ENCODE measurements at places on chromosomes 3 and 15.
A peak's percentile ranks its signal among the peaks of the same experiment; 100 is the strongest.

- peak; percentile 59 for DNase-seq
These were observed 16.4 kb upstream of the ZNF609 start for GRCh38 chr15:64443747-64444621.

- no peak for DNase-seq
These were observed 44.6 kb upstream of the SMAD6 start for GRCh38 chr15:66657185-66658020.

GRCh38 chr3:129605203-129605921 lies 1.1 kb downstream of the PLXND1 start:
- DNase-seq: no peak

GRCh38 chr3:154690413-154690812 lies 260.4 kb upstream of the GPR149 start:
- DNase-seq: no peak

DNA sequence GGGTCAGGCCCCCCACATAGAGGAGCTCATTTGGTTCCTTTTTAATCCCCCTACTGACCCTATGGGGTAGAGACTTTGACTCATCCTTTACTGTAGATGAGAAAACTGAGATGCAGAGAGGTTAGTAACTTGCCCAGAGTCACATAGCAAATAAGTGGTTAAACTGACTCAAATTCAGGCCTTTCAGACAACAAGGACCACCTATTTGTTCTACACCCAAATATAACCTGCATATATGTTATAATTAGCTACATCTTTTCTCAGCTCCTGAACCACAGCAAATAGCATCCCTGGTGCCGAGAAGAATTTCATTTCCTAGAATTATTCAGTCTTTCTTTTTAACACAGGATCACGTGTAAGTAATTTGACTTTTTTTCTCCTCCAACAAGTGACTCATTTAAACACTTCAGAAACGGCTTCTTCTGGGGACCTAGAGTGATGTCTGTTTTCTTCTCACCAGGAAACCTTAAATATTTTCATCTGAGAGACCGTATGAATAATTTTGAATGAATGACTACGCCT lies 57.4 kb downstream of the MGLL start:
- no peak for DNase-seq

GRCh38 chr3:98596541-98597500 lies 3.4 kb upstream of the CPOX start:
- no peak for DNase-seq

DNA sequence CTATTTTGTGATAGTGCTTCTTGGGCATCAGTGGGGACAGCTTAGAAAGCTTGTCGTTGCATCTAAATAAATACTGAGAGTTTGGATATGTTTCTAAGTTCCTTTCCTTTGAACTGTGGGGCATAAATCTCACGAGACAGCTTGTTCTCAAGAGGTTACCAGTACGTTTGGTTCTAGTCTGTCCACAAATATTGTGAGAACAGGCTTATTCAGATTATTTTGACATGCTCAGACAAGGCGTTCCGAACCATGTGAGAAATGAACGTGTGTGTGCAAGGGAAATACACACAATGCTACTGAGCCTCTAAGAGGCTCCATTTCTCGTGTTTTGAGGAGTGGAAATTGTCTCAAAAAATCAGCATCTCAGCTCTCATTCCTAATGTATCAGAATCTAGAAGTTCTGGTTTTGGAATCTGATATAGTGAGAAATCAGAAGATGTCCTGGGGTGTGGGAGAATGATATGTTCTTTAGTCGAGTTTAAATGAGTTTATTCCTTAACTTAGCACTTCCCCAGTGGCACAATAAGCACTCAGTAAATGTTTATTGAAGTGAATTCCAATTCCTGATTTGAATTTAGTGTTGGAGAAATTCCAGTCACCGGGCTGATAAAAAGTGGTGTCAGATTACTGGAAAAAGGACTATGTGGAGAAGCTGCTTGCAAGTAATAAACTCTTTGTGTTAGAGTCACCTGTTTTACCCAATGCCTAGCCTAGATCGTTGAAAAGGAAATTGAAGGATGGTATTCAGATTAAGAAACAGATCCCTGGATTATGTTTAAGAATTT lies 481.5 kb downstream of the LPP start:
- DNase-seq: no peak

DNA sequence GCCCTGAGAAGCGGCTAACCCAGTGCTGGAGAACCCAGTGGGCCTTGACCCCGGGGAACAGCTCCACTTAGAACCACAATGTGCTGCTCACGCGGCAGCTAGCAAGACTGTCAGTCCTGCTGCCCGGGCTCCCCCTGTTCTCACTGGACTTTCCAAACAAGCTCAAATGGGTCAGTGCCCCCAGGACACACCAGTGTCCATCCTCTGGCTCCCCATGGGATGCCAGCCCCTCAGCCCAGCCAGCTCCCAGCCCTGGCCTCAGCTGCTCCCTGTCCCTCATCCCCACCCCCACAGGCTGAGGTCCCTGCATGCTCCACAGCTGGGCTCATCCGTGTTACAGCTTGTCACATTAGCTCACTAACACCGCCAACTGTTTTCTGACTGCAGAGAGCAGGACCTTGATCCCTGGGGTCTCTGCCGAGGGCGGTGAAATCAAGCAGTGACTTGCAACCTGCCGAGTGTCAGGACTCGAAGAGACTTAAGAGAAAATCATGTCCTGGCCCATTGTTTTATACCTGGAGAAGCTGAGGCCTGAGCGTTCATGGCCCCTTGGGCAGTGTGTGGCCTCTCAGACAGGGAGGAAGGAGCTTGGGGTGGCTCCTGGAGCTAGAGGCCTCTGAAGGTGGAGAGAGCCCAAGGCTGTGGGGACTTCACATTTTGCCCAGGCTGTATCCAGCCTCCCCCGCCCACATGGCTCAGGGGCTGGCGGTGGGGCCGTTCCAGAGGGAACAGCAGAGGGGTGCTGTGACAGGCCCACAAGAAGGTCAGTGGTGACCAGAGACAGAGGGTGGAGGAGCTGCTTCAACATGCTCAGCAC lies 157.5 kb downstream of the MEGF11 start:
- DNase-seq: no peak

DNA sequence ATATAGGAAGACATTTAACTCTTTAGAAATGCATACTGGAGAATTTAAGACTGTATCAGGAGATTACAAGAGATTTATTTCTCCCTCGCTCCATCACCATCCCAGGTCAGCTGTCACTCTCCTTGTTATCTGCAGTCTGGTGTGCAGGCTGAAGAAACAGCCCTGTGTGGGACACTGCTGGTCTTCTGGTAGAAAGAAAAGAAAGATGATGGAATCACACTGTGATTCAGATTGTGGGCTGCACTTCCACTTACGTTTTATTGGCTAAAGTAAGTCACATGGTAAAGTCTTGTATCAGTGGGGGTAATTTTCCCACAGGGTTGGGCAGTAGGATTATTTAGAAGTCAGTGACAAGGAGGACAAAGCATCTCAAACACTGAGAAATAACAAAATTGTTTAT lies 18.1 kb upstream of the ATP1B3 start:
- no peak for DNase-seq

DNA sequence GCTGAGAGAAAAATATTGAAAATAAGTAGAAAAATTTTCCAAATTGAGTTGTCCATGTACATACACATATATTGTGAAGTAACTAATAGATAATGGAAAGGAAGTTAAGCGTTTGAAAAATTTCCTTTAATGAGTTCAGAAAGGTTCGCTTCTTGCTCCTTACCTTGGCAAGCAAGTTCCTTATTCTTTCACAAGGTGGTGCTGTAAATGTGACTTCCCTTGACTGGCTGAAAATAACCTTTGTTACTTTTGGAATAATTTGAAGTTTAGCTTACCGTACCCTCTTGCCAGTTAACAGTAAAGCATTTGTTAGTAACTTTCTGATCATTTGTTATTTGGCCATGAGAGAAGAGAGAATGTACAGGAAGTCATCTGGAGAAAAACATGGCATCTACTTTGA lies 41.6 kb downstream of the PYDC2 start:
- DNase-seq: no peak

DNA sequence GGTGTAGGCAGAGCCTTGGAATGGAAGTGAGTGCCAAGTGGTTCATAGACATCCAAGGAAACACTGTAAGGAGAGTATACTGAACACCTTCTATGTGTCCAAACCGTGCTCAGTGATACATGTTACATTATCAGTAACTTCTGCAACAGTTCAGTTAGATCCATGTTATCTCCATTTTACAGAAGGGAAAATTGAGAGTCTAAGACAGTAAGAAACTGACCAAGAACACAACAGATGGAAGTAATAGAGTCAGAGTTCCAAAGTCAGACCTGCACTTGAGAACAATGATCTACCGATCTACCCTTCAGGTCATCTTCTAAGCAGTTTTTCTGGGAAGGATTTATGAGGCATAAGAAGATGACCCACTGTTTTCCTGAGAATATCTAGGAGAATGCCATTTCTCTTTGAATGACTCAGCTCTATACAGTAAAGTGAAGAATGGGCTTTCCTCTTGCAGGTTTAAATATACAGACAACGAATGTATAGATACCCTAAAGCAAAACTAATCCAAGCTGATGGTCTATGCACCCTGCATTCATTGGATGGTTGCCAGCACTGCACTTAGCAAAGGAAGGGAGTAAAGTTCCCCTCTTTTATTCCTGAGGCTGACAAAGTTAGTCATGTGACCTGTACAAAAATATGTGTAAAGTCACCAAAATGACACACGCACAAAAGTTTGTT lies 604.1 kb upstream of the MDFIC2 start:
- DNase-seq: no peak

GRCh38 chr3:190746986-190747385 lies 115.5 kb downstream of the GMNC start:
- no peak for DNase-seq

DNA sequence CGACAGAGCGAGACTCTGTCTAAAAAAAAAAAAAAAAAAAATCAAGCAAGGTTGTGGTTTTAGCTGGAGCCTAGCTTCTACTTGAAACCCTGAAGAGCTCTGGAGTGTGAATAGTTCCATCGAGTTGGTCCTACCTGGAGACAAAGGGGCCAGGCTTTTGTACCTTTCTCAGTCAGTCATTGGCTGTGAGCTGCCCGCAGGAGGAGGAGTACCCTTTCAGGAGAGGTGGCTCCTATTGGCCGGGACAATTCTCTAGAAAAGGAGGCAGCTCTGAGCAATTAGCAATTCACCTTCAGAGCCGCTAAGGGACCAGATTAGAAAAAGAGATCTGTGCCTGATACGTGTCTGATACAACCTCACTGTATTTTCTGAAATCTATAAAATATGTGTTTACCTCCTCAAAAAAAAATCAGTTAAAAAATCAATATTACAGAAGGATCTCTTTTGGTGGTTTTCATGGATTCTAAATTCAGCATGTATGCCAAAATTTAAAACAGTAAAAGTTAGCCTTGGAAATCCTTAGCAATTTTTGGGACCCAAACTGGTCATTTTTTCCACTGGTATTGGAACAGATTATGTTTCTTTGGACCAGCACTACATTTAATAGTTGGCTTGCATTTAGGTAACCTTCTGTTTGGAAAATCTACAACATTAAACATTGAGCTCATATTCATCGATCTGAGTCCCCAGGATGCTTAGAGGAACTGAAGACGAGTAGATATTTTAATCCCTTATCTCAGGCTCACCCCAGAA lies 29.7 kb upstream of the PDCD6IP start:
- no peak for DNase-seq
